ENCODE measurements at places on chromosomes 6 and 20.

GRCh38 chr20:62676976-62677375, 31.7 kb upstream of the NTSR1 start:
- DNase-seq: no peak

DNA sequence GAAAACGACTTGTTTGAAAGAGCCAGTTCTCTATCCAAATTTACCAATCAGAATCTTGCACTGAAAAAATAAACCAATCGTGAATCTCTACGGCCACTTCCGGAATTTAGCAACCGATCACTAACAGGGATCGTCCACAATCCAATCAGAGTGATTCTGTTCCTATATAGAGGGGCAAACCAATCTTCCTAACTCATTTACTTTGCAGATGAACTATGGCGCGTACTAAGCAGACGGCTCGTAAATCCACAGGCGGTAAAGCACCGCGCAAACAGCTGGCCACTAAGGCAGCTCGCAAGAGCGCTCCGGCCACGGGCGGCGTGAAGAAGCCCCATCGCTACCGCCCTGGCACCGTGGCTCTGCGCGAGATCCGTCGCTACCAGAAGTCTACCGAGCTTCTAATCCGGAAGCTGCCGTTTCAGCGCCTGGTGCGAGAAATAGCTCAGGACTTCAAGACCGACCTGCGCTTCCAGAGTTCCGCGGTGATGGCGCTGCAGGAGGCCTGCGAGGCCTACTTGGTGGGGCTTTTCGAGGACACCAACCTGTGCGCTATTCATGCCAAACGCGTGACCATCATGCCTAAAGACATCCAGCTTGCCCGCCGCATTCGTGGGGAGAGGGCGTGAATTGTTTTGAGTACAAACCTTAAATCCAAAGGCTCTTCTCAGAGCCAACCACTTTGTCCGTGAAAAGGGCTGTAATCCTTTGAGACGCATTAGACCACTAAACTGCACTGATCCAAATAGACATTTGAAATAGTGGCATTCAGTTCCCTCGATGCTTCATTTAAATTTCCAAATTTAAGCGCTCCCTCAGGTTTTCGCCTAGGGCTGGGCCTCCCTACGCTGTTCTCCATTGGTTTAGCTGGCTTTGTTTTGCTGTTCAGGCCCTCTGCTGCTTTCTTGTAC, 138.0 kb downstream of the HFE start:
- no peak for DNase-seq

DNA sequence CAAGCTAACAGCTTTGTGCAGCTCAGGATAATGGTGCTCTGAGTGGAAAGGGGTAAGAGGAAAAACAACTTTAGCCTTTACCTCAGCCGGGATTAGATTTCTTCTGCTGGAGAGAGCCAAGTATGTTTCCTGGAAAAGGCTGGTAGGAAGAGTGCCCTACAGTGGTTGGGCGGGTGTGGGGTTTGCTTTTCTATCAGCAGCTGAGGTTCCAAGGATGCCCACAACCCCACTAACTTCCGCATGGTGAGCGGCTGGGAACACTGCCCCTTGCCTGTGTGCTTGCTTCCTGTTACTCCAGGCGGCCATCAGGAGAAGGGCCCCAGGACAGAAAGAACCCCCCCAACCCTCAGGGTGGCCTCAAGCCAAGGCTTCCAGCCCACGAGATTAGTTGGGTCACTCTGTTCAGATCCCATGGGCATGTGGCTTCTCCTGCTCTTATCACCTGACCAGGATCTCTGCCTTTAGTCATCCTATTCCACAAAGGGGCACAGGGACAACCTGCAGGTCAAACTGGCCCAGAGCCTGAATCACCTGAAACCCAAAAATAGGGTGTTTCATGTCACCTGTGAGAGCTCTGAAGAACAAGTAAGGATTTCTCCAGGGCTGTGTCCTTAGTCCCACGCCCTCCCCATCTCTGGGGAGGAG, 10.5 kb downstream of the MRPS18A start:
- DNase-seq: no peak

GRCh38 chr20:44173846-44174245, 13.1 kb downstream of the JPH2 start:
- DNase-seq: no peak

DNA sequence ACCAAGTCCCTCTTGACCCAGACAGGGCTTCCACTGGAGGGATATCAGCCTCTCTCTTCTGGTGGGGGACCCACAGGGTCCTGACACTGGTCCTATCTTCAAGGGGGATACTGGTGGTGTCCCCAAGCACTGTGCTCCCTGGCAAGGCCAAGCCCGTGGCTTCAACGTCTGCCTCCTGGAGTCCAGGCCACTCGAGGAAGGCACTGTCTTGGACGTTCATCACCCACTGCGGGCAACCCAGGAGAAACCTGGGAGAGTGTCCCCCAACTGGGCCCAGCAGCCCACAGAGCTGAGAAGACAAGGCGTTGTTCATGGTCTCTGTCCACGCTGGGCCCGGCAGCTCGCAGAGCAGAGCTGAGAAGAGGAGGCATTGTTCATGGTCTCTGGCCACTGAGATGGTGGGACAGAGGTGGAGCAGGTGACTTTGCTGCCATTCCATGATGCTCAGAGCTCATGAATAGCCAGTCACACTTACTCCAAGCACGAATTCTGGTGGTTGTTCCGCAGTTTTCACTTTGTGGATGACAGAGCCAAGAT, 37.5 kb upstream of the FRMD1 start:
- no peak for DNase-seq

- no peak for DNase-seq
Observed at GRCh38 chr6:155311086-155311485, 3.2 kb downstream of the TFB1M start.
